Head of caudate nucleus (tissue), 42 donors: ENCODE measurements at places on chromosomes 11 and 22.

GRCh38 chr11:11960687-11961086 is 47.7 kb downstream of the DKK3 start:
- no peak for DNase-seq

- no peak for DNase-seq
These were observed 9.2 kb upstream of the GAS2 start for GRCh38 chr11:22657101-22657694.

GRCh38 chr11:123233280-123233974 is 38.4 kb upstream of the CLMP start:
- DNase-seq = peak; percentile 58

- DNase-seq = no peak
These were observed 970 bp downstream of the CAT start for GRCh38 chr11:34439610-34440198.

- peak; percentile 69 for DNase-seq
These were observed 26.5 kb downstream of the SYT7 start for GRCh38 chr11:61554172-61554988.

GRCh38 chr11:38130976-38131375 is 1532.9 kb upstream of the RAG2 start:
- DNase-seq = no peak

DNA sequence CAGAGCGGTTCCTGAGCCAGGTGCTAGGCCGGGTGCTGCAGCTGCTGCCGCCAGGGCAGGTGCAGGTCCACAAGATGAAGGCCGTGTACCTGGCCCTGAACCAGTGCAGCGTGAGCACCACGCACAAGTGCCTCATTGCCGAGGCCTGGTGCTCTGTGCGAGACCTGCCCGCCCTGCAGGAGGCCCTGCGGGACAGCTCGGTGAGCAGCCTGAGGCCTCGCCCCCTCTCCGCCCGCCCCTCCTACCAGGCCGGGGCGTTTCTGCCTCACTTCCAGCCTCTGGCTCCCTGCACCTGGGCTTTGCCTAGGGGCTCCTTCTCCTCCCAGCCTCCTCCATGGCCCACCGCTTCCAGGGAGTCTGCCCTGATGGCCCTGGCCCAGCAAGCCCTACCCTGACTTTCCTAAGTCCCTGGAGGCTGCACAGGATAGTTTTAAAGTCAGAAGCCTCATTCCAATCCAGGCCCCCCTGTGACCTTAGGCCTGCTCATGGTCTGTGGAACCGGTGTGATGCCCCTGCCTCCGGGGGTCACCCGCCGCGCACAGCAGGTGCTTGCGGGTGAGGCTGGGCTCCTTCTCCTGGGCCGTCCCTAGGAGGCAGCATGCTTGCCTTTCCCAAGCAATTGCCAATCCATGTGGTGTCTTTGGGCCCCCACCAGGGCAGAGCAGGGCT is 5.5 kb downstream of the TCIRG1 start:
- DNase-seq = no peak

- DNase-seq = no peak
These were observed 62.7 kb downstream of the HIRA start for GRCh38 chr22:19368876-19369275.

- DNase-seq = no peak
These were observed 32.4 kb downstream of the PIK3IP1 start for GRCh38 chr22:31259798-31260473.

GRCh38 chr22:44583061-44583760 is 85.2 kb upstream of the RTL6 start:
- peak; percentile 4 for DNase-seq

- no peak for DNase-seq
These were observed 16.1 kb upstream of the APOA1 start for GRCh38 chr11:116853461-116854073.

- no peak for DNase-seq
These were observed 3.6 kb upstream of the TSSK2 start for GRCh38 chr22:19127329-19128008.

DNA sequence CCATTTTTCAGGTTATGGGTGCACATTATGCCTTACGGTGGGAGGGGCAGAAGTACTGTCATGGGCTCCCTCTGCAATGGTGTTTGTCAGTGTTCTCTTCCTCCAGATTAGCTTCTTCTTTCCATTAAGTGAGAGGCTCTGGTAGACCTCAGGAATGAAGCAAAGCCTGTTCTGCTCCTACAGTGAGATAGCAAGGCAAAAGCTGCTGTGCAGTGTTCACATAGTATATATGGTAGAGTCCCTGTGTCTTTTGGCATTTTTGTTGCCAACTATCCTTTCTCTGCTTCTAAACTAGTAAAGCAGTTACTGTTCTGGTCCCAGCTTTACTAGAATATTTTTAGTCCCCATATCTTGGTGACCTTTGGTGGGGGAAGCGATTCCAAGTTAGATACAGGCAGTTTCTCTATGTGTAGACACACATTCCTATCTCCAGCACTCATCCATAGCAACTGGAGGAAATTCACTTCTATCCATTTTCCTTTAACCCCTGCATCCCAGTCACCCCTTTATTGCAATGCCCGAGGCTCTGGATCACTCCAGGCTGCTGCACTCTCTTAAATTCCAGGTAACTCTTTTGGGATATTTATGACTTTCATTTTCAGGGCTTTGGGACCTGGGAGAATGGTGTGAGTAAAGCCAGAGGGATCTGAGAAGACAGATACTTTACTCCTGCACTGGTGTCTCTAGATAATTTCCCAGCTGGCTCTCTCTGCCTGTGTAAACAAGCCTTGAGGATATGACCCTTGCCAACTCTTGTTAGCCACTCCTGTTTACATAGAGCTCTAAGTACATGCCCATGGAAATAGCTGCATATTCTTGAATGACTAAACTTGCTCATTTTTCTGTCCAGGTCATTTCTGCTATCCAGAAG is 3.9 kb upstream of the TRIM34 start:
- no peak for DNase-seq

DNA sequence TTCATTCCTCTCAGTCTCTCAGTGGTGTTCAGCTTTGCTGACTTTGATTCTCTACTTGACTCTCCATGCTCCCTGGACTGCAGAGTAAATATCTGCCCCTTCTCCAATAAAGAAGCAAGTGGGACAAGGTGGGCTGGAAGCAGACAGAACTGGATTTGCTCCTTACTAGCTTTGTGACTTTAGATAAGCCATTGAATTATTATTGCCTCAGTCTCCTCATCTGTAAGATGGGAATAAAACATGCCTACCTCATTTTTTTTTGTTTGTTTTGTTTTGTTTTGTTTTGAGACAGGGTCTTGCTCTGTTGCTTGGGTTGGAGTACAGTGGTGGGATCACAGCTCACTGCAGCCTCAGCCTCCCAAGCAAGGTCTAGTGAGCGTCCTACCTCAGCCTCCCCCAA is 44.6 kb downstream of the WT1 start:
- no peak for DNase-seq

DNA sequence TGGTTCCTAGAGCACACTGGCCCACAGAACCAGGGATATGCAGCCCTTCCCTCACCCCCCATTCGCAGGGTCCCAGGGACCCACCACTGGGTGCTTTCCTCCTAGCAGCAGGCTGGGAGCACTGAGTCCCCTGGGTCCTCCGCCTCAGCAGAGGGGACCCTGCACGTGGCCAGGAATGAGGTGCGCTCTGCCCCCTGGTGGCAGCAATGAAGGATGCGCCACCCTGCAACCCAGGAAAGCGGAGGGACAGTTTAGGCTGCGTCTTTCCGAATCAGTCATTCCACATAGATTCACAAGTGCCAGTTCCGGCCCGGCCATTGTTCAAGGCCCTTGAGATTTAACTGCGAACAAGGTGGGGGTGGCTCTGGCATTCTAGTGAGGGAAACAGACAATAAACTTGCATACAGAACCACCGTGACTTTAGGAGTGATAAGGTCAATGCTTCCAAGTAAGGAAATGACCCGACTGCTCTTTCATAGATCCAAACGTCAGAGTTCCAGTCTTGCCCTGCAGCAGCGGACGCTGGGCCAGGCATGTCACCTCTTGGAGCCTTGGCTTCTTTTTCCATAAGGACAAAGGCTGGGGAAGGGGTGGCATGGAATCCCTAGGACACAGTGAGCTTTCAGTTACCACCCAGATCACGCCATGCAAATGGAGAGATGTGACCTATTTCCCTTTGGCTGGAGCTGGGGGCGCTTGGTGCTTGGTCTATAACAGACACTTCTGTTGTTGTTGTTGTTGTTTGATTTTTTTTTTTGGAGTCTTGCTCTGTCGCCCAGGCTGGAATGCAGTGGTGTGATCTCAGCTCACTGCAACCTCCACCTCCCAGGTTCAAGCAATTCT is 7.7 kb downstream of the RIN1 start:
- DNase-seq = peak; percentile 80

DNA sequence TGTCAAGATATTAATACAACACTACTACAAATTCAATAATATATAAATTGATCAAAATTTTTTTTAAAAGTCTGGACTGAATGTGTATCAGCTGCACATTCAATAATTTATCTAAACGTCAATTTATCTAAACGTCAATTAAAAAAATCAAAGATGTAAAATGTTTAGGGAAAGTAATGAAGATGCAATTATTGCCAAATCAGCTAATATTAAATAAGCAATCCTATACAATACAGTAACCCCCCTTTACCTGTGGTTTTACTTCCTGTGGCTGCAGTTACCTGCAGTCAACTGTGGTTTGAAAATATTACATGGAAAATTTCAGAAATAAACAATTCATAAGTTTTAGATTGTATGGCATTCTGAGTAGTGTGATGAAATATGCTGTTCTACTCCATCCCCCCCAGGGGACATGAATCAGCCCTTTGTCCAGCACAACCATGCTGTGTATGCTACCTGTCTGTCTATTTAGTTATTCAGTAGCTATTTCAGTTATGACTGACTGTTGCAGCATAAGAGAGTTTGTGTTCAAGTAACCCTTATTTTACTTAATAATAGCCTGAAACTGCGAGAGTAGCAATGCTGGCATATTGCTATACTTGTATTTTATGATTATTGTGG is 72.2 kb downstream of the CWF19L2 start:
- no peak for DNase-seq

DNA sequence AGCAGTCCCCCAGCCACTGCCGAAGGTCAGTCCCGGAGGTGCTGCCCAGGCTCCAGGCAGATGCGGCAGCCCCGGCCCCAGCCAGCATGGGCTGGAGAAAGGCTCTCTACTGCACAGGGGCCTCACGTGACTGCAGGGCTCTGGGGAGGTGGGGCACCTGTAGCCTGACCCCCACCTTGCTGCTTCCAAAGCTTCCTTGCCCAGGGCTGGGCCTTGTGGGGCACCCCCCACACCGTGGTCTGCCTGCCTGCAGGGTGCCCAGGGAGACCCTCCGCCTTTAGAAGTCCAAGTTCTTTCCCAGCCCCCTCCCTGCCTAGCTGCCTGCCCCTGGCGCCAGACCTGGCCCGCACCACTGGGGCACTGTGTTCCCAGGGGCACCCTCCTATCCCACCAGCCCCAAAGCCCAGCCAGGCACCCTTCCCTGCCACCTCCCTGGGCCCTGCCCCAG is 28.4 kb upstream of the TXNRD2 start:
- no peak for DNase-seq

DNA sequence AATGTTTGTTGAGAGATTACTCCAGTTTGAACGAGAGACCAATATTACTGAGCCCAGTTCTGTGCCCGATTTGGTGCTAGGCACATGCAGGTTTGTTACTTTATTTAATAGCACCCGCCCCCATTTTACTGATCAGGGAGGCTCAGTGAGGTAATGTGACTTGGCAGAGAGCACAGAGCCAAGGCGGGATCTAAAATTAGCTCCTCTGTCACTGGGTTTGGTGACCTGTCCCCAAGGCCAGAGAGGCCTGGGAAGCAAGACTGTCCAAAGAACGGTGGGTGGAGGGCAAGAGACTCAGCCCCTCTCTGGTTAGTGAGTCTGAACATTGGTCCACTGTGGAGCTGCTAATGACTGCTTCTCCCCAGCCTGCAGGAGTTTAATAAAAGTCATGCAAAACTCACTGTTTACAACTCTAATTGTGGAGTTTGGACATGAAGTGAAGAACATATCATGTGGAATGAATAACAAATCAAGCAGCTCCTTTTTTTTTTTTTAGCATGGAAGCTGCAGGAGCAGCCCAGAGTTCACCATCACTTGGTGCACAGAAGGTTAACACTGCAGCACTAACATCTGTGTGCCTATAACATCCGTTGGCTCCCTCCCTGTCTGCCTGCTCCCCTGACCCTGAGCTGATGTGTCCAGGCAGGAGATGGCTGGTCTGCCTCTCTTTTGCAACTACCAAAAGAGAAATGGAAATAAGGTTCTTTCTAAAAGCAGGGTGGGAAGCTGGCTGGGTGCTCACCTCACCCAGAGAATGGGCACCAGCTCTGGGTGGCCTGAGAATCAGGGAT is 39.0 kb downstream of the CSNK2A3 start:
- DNase-seq = no peak

DNA sequence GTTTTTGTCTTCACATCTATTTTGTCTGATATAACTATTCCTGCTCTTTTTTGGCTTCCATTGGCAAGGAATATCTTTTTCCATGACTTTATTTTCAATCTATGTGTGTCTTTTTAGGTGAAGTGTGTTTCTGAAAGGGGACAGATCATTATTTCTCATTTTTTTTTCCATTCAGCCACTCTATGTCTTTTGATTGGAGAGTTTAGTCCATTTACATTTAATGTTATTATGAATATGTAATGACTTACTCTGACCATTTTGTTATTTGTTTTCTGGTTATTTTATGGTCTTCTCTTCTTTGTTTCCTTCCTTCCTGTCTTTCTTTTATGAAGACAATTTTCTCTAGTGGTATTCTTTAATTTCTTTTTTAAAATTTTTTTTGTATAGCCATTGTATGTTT is 178.6 kb upstream of the CNTN5 start:
- no peak for DNase-seq

- DNase-seq = no peak
These were observed 28.7 kb downstream of the DDIAS start for GRCh38 chr11:82930229-82930628.

DNA sequence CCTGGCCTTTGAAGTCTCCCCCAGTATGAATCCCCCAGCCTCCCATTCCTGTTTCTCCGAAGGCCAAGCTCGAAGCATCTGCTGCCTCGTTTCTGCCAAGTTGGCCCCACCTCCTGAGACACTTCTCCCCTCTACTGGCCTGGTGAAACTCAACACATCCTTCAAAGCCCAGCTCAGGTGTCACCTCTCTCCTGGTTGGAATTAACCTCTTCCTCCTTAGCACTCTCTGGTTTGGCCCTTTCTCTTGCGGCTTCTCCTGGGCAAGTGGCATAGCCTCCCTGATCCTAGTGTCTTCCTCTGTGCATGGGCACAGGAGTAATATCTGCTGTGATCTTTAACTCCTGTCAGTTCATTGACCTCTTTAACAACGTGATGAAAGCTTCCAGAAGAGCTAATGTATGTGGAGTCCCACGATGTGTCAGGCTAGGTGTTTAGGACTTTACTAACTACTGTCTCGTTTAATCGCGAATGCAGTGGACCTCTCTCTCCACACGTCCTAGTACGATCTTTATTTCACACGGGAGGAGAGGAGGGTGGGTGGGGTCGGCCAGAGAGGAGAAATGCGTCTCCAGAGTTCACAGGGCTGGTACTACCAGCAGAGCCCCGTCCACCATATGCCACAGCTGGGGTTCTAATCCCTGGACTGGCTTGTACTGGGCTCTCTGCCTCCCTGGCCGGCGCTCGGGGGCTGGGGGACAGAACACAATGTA is 826 bp upstream of the PTPRJ start:
- DNase-seq = no peak

- DNase-seq = no peak
These were observed 648.2 kb downstream of the FAM181B start for GRCh38 chr11:82085493-82085892.
